ENCODE measurements at places on chromosomes 7 and 10. TPM values are rescaled to one million over a fixed set of nuclear protein-coding genes. Genes with fewer than 3 reads are reported as not detected.

The RAB19 gene
- total RNA-seq: not detected

The STK31 gene
- total RNA-seq: 0.19 TPM

The HOXA3 gene
- total RNA-seq: 11.4 TPM

The TMEM236 gene
- total RNA-seq: 0.78 TPM

The ALKBH4 gene
- 19.0 TPM for total RNA-seq

The RELN gene
- 10.1 TPM for total RNA-seq

The SPDYE9 gene
- total RNA-seq: not detected

The SMURF1 gene
- 26.0 TPM for total RNA-seq

The PNLIPRP2 gene
- total RNA-seq: not detected

The CRYGN gene
- total RNA-seq: 0.33 TPM

The CYP3A5 gene
- total RNA-seq: 4.6 TPM

The AASS gene
- 34.2 TPM for total RNA-seq

The NRG3 gene
- total RNA-seq: 0.65 TPM

The RBM28 gene
- total RNA-seq: 13.3 TPM

The CHRM2 gene
- total RNA-seq: 9.1 TPM

The CALCR gene
- 0.17 TPM for total RNA-seq

The NANOS1 gene
- total RNA-seq: 8.0 TPM

The KNDC1 gene
- total RNA-seq: 0.42 TPM

The CHAT gene
- not detected for total RNA-seq

The USP54 gene
- 54.8 TPM for total RNA-seq

The RGR gene
- 1.4 TPM for total RNA-seq

The PRKRIP1 gene
- total RNA-seq: 14.7 TPM

The UNCX gene
- not detected for total RNA-seq

The GIMAP8 gene
- 15.2 TPM for total RNA-seq

All from esophagus muscularis mucosa (tissue), 4 donors.